ENCODE measurements at places on chromosomes 3 and 15. TPM values are rescaled to one million over a fixed set of nuclear protein-coding genes. Genes with fewer than 3 reads are reported as not detected.

DNA sequence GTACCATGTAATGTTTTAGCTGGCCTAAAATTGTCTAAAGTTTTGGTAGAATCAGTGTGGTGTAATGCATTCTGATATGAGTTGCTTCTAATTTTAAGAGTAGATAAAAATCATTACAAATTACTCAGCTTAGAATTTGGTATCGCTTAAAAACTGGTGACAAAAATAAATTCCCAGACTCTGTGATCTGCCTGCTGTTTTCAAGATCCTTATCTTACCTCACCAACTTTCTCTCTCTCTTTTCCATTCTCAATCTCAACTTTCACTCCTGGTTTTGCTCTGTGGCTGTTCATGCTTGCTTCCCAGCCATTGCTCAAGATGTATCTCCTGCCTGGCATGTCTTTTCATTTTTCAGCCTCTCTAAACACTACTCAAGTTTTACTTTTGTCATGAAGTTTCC lies 45.7 kb downstream of the TCF12 start:
- no peak for ATAC-seq

DNA sequence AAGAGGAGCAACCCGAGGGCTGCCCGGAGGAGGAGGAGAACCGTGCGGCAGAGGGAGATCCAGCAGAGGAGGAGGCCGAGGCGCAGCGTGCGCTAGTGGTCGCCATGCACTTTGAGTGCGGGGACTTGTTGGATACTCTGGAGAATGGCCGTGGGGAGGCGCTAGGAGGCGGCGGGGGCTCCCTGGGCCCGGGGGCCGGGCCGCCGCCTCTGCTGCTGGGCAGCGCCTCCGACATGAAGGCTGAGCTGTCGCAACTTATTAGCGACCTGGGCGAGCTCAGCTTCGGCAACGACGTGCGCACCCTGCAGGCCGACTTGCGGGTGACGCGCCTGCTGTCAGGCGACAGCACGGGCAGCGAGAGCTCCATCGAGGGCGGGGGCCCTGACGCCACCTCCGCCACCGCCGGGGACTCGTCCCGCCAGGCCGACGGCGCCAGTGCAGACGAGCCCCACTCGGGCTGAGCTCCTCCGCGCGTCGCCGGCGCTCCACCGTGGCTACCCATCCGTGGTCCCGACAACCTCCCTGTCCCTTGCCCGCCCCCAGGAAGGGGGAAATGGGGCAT lies 2.0 kb downstream of the FAM43A start:
- ATAC-seq, result peak; percentile 52

- ATAC-seq, result no peak
Observed at GRCh38 chr3:186519021-186519658, 25.0 kb downstream of the CRYGS start.

DNA sequence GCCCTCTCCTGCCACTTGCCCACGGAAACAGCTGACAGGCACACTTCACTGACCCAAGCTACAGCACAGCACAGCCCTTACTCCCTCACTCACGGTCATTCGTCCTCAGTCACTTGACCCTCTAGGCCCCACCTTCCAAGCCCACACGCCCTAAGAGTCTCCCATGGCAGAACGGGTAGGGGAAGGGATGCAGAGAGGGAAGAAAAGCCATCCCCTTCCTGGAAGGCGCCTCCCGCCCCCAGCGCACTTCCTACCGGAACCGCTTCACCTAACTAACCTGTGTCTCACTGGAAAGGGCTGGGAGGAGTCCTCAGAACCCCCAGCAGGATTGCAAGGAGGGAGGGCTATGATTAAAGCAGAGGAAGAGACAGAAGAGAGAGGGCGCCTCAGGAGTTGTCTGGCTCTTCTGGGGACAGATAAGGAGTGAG lies 22.9 kb downstream of the EPHB3 start:
- ATAC-seq, result peak; percentile 16

Gene GOLGA6L10
- total RNA-seq, result 0.93 TPM

Gene DGKG
- total RNA-seq, result 46.3 TPM

All from gastroesophageal sphincter (tissue), 4 donors.